Activated T-cell treated with anti-CD3 and anti-CD28 coated beads for 24 hours (primary cell): ENCODE measurements at places on chromosomes 7 and 10.

DNA sequence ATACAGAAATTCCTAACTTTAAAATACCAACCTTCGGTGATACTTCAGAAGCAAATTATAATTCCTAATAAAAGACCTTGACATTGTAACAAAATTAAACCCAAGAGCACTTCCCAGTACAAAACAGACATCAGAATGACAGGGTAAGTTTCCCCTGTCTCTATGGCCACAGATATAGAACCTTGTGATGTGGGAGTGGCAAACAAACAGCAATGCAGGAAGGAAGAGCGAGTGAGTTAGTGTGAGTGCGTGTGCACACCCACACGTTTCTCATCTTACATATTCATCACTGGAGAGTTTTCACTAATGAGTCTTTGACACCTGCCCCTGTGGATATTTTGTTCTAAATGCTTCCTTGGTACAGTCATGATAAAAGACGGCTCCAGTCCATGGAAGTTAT lies 72.2 kb downstream of the VWC2 start:
- no peak for DNase-seq

GRCh38 chr10:27512548-27512947 lies 8.4 kb downstream of the RAB18 start:
- no peak for DNase-seq

GRCh38 chr7:118076564-118076963 lies 107.4 kb upstream of the LSM8 start:
- no peak for DNase-seq

- no peak for DNase-seq
Observed at GRCh38 chr7:15234431-15234830, 327.4 kb downstream of the AGMO start.

GRCh38 chr10:77348751-77349150 lies 288.9 kb downstream of the KCNMA1 start:
- no peak for DNase-seq
